Naive thymus-derived CD4-positive, alpha-beta T cell (primary cell): ENCODE measurements at places on chromosomes 1 and 21. TPM values are rescaled to one million over a fixed set of nuclear protein-coding genes. Genes with fewer than 3 reads are reported as not detected.

TOE1 gene
- total RNA-seq, result 32.5 TPM

DNA sequence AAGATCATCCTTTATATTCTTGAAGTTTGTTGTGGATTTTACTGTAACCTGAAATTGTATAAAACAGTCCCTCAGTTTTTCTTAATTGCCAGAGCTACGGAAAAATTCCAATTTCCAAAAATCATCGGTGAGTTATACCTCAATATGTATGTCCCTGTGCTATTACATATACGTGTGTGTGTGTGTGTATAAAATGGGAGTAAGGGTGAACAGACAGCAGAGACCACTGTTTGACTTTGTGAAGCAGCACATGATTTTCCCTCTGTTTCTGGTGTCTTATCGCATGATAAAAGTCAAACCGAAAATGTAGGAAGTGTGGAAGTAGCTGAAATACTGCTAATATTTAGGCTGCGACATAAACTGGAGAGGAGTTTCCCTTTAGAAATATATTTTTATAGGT, 1.2 kb downstream of the OR2T1 start:
- no peaks in the 10 kb centered on the region for H3K36me3 ChIP-seq
- no peak for DNase-seq
- H3K4me1 ChIP-seq, result no peaks in the 10 kb centered on the region
- no peak overlapping the region for H3K27ac ChIP-seq
- no peak overlapping the region for H3K4me3 ChIP-seq
- no peaks in the 10 kb centered on the region for H3K27me3 ChIP-seq

CD1E gene
- not detected in 2 replicates for total RNA-seq

- no peaks in the 10 kb centered on the region for H3K4me1 ChIP-seq
- no peak overlapping the region for H3K4me3 ChIP-seq
- no peak for DNase-seq
- H3K27ac ChIP-seq, result no peak overlapping the region
- H3K36me3 ChIP-seq, result no peaks in the 10 kb centered on the region
- H3K27me3 ChIP-seq, result no peaks in the 10 kb centered on the region
Measured at GRCh38 chr1:29546496-29546895, 310.2 kb downstream of the PTPRU start.
